Immature natural killer cell (primary cell): ENCODE measurements at places on chromosomes 1 and 21.

- no peak for DNase-seq
These were observed 23.5 kb downstream of the ADARB1 start for GRCh38 chr21:45097827-45098387.

- DNase-seq = no peak
These were observed 38.1 kb downstream of the B3GALT5 start for GRCh38 chr21:39650801-39651200.

GRCh38 chr21:38181096-38181495, 75.7 kb upstream of the KCNJ15 start:
- DNase-seq = no peak

DNA sequence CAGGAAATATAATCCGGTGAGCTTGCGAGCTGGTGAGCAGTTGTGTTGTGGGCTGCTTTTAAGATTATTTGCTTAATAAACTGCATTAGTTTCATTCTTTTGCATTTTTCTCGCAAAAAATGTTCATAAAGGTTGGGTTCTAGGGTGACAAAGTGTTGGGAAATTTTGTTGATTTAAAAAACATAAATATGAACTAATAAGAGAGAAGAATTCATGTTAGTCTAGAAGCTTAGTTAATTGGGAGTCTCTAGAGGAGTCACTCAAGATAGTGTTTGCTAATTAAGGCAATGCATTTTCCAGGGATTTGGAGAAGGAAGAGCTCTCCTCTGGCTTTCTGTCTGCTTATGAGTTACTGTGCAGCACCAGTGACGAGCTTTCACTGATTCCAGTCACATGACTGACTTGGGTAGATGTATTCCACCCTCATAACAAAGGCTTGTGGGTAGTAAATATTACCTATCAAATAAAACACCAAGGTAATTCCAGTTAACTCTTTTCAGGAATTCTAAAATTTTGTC, 417.0 kb downstream of the PTBP2 start:
- no peak for DNase-seq

- DNase-seq = no peak
These were observed 7.9 kb upstream of the AMPD1 start for GRCh38 chr1:114703242-114703641.

- DNase-seq = no peak
These were observed 132.9 kb downstream of the COQ8A start for GRCh38 chr1:227072991-227073390.

DNA sequence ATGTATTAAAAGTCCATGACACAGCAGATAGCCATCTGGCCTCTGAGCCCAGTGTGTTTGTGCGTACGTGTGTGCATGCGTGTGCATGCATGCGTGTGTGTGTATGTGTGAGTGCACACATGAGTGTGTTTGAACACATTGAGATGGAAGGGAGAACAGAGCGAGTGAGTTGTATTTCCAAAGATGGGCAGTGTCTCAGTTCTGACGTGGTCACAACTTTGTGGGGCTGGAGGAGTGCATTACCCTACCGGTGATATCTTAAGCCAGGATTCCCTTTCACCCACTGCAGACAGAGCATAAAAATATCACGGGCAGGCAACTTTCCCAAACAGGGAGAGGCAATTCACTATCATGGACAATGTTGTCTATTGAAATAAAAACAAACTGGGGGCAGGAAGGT, 27.8 kb downstream of the IRF2BP2 start:
- no peak for DNase-seq

DNA sequence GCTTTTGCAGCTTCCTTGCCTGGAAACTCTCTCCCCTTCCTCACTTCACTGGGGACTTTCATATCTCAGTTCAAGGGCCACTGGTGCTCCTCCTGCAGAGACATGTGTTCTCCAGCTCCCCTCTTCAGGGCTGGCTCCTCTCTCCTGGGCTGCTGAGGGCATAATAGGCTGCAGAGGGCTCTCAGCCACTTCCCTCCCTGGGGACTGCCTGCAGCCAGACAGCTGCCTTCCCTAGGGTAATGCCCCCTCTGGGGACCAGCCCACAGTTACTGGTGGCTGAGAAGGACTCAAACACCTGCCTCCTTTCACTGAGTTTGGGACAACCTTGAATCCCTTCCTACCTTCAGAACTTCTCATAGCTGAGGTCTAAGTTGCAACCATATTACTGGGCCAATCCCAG, 104.8 kb upstream of the POU3F1 start:
- DNase-seq = no peak
